ENCODE measurements at places on chromosomes 5 and 9. TPM values are rescaled to one million over a fixed set of nuclear protein-coding genes. Genes with fewer than 3 reads are reported as not detected.

DNA sequence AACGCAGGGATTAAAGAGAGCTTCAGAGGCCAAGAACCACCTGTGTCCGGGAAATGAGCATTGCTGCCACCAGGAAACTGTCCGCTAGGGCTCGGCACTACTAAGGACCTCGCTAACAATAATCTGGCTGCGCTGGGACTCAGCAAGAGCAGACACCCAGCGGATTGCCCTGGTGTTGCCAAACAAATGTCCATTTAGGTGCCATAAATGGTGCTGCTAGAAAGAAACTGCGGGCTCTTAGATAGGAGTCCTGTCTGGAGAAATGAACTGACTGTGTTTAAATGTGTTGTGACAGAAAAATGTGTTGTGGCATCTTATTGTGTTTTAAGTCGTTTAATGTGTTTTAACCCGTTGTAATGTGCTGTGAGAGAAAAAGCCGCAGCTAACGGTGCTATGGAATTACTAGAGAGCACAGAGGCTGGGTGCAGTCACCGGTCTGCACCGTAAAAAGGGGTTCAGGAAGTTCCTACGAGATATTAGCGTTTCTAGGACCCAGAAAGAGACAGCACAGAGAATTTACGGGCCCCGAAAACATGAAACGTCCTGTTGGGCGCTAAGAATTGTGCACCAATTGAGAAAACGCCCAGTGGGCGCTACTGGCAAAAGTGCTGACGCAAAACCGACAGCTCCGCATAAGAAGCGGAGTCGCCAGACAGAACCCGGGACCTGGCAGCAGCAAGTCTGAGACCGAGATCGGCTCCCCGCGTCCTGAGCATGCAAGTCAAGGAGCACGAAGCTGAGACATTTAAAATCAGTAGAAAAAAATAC is 90.6 kb downstream of the ANXA2R start:
- DNase-seq: no peak

GRCh38 chr5:169832304-169832703 is 148.0 kb downstream of the INSYN2B start:
- no peak for DNase-seq

- no peak for DNase-seq
Observed at GRCh38 chr9:138096519-138096845, 218.9 kb downstream of the CACNA1B start.

GRCh38 chr5:77990020-77990419 is 213.9 kb upstream of the TBCA start:
- DNase-seq: no peak

DNA sequence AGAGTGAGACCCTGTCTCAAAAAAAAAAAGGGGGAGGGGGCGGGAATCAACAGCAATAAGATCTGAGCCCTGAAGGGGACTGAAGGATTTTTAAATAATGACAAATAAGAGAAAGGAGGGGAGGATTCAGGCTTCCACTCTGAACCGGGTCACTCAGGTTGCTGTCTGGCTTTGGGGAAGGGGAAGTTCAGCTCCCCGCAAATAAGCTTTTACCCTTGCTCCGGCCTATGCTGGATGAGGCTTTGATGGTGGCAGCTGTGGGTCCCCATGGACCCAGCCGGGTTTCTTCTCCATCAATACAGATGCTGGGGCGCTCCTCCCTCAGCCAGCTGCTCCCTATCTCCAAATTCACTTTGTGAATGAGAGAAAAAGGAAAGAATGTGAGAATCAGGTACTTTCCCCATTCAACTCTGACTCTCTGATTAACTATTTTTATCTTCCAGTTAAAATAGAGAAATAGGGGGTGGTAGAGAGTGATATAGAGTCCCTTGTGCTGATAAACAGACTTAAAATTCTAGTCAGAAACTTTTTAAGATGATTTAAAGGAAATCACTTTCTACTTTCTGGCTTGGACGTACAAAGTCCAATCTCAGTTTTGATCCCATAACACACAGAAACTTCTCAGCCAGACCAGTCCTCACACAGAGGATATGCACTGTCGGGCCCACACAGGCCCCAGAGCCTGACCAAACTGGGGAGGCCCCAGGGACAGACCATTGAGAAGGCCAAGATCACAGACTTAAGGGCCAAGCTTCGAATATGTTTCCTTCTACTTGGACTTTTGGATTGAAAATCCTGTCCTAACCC is 39.6 kb downstream of the C5orf15 start:
- no peak for DNase-seq

- DNase-seq: no peak
Observed at GRCh38 chr5:100676817-100677631, 141.8 kb downstream of the FAM174A start.

DNA sequence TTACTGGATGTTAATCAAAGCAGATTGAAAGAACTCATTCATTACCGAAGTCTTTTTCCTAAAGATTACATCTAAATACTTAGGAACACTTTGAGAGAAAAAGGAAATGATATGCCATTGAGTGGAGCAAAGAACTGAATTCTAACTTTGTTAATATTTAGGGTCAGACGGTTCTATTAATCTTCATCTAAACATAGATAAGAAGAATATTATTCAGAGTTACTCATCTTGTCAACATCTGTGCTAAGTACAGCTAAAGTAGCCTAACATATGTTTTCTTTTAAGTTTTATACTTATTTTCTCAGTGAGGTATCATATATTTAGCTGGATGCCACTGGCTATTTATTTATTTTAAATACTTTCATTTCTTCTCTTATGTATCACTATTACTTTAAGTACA is 1763.7 kb downstream of the EFNA5 start:
- DNase-seq: no peak

DNA sequence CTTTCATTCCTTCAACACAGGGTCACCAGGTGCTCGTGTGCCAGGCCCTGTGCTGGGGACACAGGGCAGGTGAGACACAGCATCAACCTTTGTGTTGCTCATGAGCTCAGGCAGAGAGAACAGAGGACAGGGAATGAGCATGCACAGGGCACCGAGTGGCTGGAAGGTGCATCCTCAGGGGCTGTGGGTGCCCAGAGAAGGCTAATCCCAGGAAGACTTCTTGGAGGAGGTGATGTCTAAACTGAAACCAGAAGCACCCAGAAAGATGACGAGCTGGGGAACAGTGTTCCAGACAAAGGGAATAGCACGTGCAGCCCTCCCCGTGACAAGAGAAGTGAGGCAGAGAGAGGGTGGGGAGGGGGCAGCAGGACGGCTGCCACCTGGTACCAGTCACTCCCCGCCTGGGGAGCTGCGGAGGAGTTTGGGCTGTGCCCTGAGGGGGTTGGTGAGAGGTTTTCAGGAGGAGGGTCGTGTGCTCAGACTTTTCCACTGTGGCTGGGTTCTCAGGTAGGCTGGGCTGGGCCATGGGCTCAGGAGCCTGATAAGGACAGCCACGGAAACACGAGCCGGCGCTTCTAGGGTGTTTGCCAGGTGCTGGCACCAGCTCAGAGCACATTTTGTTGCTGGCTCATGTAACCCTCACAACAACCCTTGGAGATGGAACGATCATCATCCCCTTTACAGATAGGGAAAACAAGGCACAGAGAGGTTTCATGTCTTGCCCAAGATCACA is 46.0 kb downstream of the HMCN2 start:
- no peak for DNase-seq

DNA sequence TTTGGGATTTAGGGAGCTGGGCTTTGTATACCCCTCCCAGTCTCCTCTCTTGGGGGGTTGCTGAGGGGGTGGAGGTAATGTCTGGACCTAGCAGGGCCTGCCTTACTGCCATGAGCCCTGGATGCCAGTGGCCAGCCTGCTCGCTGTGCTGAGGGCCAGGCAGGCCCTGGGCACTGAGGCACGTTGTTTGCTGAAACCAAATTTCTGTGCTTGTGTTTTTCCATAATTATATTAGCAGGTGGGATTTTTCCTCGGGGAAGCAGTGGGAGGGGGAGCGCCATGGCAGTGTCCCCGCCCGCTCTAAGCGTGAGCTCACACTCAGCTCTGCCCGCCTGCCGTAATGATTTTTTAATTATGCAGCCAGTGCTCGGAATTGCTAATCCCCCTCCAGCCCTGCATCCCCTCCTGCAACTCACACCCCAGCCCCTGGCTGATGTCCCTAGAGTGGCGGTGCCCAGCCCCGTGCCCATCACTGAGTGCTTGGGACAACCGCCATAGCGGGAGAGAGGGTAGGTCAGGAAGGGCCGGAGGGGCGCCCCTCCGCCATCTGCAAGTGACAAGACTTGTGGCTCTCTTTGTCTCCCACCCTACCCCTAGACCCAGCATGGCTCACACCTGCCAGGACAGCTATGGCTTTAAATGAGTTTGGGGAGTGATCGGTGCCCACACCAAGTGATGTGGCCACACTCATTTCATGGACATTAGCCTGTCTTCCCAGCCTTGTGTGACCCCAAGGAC is 20.9 kb downstream of the CXXC5 start:
- no peak for DNase-seq

DNA sequence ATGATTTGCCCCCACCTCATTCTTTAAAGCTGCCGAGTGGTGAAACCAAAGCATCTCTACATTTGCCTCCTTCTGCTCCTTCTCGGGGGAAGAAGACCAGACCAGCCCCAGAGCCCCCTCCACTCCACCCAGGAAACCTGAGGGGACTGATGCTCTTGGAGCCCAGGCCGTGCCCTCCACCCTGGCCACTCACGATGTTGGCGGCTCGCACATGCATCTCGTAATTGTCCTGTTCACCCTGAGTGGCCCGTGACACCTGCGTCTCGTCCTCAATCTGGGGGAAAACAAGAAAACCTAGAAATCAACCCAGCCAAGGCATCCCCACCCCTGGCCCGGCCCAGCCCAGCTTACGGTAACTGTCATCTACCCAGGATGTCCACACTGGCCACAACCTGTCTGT is 3.0 kb downstream of the MED22 start:
- DNase-seq: no peak

DNA sequence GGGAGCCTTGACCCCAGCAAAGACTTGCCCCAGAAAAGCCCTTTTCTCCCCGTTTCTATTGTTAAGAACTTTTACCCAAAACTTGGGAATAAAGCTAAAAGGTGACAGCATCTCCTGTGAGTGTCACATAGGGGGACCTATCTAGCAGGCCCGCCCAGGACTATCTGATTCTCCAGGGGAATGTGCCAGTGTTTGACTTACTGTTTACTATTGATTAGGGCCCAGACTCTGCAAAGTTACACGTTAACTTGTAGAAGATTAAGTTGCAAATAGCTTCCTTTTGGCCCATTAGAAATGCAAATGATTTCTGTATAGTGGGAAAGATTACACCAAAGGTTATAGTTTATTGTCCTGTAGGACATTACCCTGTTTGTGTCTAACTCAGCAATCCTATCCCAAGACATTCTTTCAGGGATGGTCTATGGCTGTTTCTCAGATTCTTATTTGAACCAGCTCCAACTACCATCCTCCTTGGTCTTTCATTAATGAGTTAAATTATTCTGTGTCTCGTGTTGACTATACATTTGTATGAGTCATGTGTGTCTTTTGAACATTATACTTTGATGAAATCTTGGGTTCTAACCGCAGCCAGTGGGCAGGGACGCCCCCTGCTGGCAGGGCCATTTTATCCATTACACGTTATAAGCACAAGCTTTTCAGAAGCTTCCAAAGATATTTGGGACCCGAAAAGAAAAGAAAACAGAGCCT is 60.7 kb downstream of the HRH2 start:
- peak; percentile 36 for DNase-seq

DNA sequence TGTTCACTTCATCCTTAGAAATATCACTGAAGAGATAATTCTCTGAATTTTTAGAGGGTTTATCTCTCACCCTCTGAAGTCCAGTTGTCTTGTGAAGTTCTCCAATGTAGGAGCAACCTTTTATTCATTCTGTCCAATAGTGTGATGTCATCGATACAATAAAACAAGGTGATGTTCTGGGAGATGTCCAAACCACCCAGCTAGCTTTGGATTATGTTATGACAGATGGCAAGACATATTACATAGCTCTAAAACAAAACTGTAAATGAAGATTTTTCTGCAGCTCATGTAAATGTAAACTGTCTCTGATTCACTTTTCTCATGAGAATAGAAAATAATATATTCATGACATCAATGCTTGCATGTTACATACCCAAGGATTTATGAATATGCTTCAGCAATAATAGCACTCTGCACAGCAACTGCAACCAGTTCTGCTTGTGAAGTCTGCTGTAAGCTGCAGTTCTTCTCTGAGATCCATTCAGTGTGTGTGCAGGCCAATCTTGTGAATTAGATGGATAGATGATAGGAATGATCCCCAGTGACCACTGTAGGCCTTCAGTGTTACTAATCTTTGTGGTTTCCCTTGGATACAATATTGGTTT is 172.6 kb upstream of the CDH12 start:
- DNase-seq: no peak

- no peak for DNase-seq
Observed at GRCh38 chr5:123147128-123147715, 58.2 kb downstream of the PRDM6 start.

The ANKRD18A gene
- not detected for total RNA-seq

The PCDHGA3 gene
- not detected for total RNA-seq

The HSPB3 gene
- total RNA-seq: 32.5 TPM

The DOK3 gene
- 4.2 TPM for total RNA-seq

The GABRA1 gene
- total RNA-seq: not detected

The HAVCR2 gene
- 0.05 TPM for total RNA-seq

The ANKRD33B gene
- total RNA-seq: 10.2 TPM

The TMEM171 gene
- 4.5 TPM for total RNA-seq

The FCN1 gene
- not detected for total RNA-seq

All from SJSA1 (cell line).